DMS 273 treated with DMSO at 0.1 percent for 48 hours (cell line): ENCODE measurements at places on chromosomes 12 and 14.

GRCh38 chr12:19223695-19224094, 94.2 kb downstream of the PLEKHA5 start:
- no peak for DNase-seq

- no peak for DNase-seq
These were observed 485.7 kb downstream of the ZFP36L1 start for GRCh38 chr14:68306934-68307789.

GRCh38 chr12:2845280-2845679, 10.4 kb upstream of the NRIP2 start:
- no peak for DNase-seq

GRCh38 chr14:75088566-75089373, 19.3 kb downstream of the ZC2HC1C start:
- peak; percentile 11 for DNase-seq

GRCh38 chr12:12265571-12266388, 1.1 kb downstream of the LRP6 start:
- DNase-seq = peak; percentile 9

GRCh38 chr14:104816616-104816884, 15.6 kb downstream of the ZBTB42 start:
- no peak for DNase-seq

DNA sequence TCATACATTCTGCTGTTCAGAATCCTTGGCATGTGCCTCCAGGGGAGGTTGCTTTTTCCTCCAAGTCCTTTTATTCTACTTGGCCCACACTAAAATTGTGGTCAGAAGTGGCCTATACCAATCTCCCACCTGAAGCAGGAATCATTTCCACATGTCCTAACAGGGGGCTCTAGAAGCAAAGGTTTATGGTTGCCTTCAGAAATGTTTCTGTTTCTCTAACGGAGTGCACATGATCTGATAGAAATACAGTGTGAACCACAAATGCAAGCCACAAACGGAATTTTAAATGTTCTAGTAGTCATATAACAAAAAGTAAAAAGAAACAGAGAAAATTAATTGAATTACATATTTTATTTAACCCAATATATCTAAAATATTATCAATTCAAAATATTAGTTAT, 4.0 kb downstream of the PTGER2 start:
- no peak for DNase-seq
